K562 (cell line): ENCODE measurements at places on chromosomes 1 and 21. TPM values are rescaled to one million over a fixed set of nuclear protein-coding genes. Genes with fewer than 3 reads are reported as not detected.

GRCh38 chr1:239897458-239897857 is 194.2 kb upstream of the FMN2 start:
- no peak overlapping the region for H3K4me3 ChIP-seq
- H3K36me3 ChIP-seq, result no peaks in the 10 kb centered on the region
- no peak overlapping the region for H3K27ac ChIP-seq
- H3K4me1 ChIP-seq, result no peaks in the 10 kb centered on the region
- DNase-seq, result no peak

DNA sequence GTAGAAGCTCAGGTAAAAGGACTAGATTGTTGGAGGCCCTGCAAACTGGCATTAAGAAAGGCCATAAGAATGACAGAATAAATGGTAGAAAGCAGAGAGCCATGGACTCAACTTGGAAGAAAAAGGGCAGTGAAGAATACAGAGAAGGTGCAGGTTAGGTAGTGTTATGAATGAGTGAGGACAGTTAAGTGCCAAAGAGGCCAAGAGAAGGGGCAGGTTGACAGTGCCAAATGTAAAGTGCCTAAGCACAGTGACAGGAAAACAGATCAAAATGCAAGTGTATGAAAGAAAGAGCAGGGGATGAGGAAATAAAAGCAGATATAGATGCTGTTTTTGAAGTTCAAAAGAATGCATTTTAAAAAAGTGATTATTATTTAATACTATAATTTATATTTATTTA is 43.7 kb downstream of the INTS7 start:
- no peaks in the 10 kb centered on the region for H3K27me3 ChIP-seq
- H3K27ac ChIP-seq, result no peak overlapping the region
- no peak overlapping the region for H3K4me3 ChIP-seq
- no peaks in the 10 kb centered on the region for H3K4me1 ChIP-seq
- no peak for DNase-seq
- peaks cover 32% of the 10 kb centered on the region; the same call in 2 of the 3 replicates for H3K36me3 ChIP-seq

GRCh38 chr1:228390649-228391048 is 16.0 kb downstream of the TRIM11 start:
- no peaks in the 10 kb centered on the region for H3K27me3 ChIP-seq
- DNase-seq, result no peak
- 0 out of 3 replicates have a peak overlapping the region, but pooled peaks have one; percentile 7 for H3K27ac ChIP-seq
- peaks cover 11% of the 10 kb centered on the region; the same call in 2 of the 3 replicates for H3K4me1 ChIP-seq
- H3K4me3 ChIP-seq, result no peak overlapping the region

Gene COL11A1
- polyA plus RNA-seq, result not detected in 2 replicates

DNA sequence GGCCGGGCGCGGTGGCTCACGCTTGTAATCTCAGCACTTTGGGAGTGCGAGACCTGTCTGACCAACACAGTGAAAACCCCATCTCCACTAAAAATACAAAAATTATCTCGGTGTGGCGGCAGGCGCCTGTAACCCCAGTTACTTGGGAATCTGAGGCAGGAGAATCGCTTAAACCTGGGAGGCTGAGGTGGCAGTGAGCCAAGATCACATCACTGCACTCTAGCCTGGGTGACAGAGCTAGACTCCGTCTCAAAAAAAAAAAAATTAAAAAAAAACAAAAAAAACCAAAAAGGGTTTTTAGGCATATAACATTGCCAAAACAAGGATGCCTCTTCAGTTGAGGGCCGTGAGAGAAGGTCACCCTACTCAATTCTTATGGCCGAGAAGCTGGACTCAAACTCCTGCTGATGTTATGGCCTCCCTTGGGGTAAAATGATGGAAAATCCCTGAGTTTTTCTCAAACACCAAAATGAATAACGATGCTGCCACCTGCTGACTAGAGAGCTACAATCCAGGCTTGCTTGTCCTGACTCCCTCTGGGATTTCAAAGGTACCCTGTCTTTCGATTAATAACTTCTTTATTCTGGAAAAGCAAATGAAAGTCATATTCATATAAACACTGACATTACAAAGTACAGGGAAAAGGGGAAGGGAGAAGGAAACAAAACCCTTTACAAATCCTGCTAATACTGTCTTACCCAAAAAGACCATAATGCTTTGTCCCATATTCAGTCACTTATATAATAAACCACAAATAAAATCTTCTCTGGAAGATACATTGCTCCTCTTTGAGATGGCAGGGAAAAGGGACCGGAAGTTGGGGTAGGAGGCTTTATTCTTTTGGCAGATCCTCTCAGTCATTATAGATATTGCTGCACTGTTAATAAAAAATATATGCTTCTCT is 10.7 kb downstream of the RAB42 start:
- no peak overlapping the region for H3K4me3 ChIP-seq
- H3K4me1 ChIP-seq, result no peaks in the 10 kb centered on the region
- H3K36me3 ChIP-seq, result peaks cover 52% of the 10 kb centered on the region; the same call in 2 of the 3 replicates
- peak; percentile 67 for DNase-seq
- H3K27ac ChIP-seq, result no peak overlapping the region

- H3K4me3 ChIP-seq, result no peak overlapping the region
- no peak overlapping the region for H3K27ac ChIP-seq
- no peaks in the 10 kb centered on the region for H3K36me3 ChIP-seq
- no peak for DNase-seq
Observed at GRCh38 chr1:205928317-205928716, 14.9 kb downstream of the SLC26A9 start.
